ENCODE measurements at places on chromosomes 13 and 19. TPM values are rescaled to one million over a fixed set of nuclear protein-coding genes. Genes with fewer than 3 reads are reported as not detected.

DNA sequence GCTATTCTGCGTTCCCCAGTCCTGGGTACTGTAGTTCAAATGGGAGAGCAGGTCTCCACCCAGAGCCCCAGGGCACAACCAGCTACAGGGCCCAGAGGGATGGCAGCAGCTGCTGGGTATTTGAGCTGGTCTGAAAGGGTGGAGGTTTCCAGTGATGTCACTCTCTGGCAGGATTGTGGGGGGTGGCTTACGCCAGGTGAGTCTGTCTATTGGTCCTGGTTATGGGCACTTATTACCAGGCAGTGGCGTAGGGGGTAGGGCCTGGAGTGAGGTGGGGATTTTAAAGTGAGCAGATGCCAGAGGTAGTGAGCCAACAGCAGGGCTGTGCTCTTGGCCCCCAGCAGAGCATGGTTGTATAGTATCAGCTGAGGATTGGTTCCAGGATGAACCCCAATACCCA, 6.2 kb downstream of the RPS19 start:
- DNase-seq: no peak

GRCh38 chr19:3604227-3604986, 2.3 kb downstream of the TBXA2R start:
- no peak for DNase-seq

GRCh38 chr13:24670174-24670573, 10.0 kb upstream of the ATP12A start:
- no peak for DNase-seq

GRCh38 chr19:11365557-11366117, 8.8 kb upstream of the SWSAP1 start:
- DNase-seq: no peak

The ANKLE1 gene
- total RNA-seq: 0.64 TPM

The ZNF865 gene
- 21.0 TPM for total RNA-seq
